ENCODE measurements at places on chromosomes 3 and 15.

- no peak for DNase-seq
These were observed 319.5 kb downstream of the KCNH8 start for GRCh38 chr3:19467761-19468160.

DNA sequence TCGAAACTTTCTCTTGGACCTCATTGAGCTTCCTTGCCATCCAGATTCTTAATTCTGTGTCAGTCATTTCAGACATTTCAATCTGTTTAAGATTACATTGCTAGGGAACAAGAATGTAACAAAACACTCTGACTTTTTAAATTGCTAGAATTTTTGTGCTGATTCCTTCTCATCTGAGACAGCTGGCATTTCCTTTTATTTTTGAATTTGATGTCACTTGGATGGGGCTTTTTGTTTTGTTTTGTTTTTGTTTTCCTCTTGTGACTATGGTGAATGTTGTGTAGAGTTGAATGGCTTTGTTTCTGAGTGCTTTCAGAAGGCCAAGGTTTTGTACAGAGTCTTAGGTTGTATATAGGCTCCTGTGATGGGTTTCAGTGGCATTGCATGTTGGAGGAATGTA lies 1129.3 kb downstream of the NAALADL2 start:
- DNase-seq: no peak

GRCh38 chr15:46177219-46177618 lies 542.4 kb downstream of the SQOR start:
- DNase-seq: no peak

DNA sequence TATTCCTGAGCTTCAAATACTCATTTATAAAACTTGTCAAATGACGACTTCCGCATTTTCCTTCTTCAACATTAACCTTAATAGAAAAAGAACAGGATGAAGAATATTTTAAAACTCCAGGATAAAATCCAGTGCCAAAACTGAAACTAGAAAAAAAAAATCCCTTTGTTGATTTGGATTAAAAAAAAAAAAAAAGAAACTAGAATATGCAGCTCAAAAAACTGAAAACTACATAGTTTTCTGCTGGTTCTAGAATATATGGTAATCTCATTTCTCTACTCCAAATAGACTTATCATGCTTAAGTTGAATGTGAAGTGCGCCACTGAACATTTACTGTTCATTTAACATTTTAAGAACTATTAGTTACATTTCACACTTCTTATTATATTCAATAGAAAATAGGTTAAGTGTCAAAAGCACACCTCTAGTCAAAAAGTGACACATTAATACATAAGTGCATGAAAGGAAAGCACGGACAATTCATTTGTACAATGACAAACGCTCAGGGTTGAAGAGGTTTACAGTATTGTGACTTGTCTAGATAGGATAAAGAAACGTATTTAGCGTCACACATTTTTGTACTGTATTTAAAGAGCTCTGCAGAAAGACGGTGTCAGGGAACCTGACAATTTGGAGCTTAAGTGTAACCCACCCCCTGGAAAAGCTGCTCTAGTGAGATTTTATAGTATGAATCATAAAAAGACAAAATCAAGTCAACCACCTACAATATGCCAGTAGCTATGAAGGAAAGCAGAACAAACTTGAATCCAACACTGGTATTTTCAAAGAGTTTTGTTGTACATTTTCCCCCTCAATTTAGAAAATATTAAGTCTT lies 5.8 kb downstream of the TRA2B start:
- DNase-seq: no peak

- DNase-seq: no peak
These were observed 88.1 kb downstream of the RTP4 start for GRCh38 chr3:187456250-187456649.

DNA sequence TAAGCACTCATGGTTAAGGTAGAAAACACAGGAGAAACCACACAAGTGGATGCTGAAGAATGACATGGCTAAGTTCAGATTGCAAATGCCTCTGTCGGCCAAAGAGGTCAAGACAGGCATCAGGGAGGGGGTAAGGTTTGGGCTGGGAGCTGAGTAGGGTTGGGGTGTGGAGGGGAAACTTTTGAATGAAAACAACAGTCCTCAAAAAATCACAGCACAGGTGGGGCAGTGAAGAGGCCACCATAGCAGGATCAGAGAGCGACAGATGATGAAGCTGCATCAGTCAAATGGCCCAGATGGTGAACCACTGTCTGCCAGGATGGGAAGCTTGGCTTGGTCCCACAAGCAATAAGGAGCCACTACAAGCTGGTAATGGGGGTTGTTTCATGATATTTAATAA lies 74.9 kb downstream of the ADCY5 start:
- no peak for DNase-seq

Data from PC-3 (cell line).